NK-92 treated with Interleukin-12 subunit alpha and Interleukin-12 subunit beta, amount 100 ng/mL, for 24 hours (cell line): ENCODE measurements at places on chromosomes 1 and 21.

- no peak for DNase-seq
These were observed 119.5 kb downstream of the CASZ1 start for GRCh38 chr1:10676963-10677362.

DNA sequence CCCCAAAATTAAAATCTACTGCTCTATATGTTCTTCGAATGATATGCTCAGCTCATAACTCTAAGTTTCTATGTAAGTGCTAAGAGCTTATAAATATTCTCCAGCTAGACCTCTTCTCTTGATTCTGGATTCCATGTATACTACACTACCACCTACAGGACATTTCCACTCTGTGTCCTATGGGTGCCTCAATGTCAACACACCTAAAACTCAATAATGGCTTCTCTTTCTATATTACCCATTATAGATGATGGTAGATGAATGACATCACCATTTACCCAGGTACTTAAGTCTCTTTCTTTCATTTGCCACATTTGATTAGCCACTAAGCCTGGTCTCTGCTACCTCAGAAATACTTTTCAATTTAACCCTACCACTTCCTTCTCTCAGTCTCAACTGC, 41.3 kb downstream of the TBX19 start:
- no peak for DNase-seq

- no peak for DNase-seq
These were observed 12.6 kb downstream of the PYCR2 start for GRCh38 chr1:225911191-225912130.

DNA sequence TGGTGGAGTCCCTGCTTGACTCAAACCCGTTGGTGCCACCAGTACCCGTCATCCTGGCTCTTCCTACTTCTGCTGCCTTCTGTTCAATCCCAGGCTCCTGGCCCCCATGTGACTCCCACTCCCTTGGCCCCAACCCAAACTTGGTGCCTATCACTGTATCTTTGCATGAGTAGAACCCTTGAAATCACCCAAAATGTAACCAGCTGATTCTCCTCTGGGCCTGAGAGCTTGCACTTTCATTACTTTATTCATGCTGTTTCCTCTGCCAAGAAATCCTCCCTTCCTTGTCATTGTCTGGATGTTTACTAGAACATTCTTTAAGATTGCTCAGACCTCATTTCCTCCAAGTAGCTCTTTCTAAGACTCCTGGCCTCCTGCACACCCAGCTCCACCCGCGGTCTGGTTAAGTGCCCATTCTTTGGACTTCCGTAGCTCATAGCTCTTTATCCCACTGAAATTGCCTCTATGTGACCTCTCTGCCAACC, 15.7 kb downstream of the PTAFR start:
- no peak for DNase-seq

DNA sequence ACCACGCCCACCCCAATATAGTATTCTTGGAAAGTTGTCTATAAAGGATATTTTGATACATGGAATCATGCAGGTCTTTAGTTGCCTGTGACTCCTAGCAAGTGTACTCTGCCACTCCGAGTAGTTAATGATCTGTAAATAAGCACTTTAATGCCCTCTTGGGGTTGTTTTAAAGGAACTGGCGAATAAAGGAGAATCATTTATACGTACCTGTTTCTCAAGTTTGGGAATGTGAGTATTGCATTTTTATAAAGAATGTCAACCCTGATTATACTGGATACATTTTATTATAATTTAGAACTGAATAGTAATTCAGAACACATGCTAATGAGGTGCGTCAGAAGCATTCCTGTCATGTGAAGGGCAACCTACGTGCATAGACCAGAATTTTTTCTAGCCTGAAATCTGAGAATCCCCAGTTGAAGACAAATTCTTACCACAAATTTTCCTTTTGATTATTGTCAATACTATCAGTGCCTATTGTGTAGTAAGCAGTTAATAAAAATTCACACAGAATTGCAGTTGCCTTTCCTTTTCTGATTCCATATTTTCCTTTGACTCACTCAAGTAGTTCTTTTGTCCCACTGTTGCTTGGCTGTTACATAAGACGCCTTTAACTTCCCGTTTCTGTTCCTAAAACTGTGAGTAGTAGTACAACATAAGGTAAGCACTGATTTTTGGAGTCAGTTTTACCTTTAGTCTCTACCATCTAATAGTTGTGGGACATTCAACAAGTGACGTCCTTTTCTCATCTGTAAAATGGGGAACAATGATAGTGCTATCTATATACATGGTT, 5.1 kb downstream of the AHCYL1 start:
- no peak for DNase-seq

- DNase-seq, result no peak
These were observed 46.5 kb downstream of the NCF2 start for GRCh38 chr1:183543619-183544204.

- DNase-seq, result no peak
These were observed 70.9 kb upstream of the COL6A1 start for GRCh38 chr21:45910548-45911221.

DNA sequence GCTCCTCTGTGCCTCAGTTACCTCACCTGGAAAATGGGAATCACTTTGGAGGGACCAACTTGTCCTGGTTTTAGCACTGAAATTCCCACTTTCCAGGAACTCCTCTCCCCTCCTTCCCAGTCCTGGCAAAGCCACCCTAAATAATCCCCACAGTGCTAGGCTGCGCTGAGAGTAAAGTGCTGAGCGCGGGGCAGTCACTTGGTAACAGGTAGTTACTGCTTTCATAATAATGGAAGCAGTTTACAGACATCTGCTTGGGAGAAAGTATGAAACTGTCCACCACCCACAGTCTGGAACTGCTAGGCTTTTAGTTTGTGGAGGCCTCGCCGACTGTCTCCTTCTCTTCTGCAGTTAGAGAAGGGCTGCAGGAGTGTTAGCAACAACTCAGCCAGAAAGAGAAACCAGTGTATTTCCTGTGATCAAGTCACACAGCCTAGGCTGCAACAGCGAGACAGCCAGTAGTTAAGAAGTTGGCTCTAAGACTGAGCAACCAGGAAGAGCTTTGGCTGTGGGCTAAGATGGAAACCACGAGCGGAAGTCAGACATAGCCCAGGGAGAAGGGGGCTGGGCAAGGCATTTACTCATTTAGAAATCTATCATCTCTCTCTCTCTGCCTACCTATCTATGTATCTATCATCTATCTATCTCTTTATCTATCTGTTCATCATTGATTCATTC, 30.8 kb upstream of the ABCG1 start:
- peak; percentile 76 for DNase-seq

- DNase-seq, result no peak
These were observed at the start of gene LRRC52 for GRCh38 chr1:165543532-165544438. Gene LRRC52 (plus strand): TSS chr1:165544000. CDS start chr1:165544297, 297 bp downstream.

DNA sequence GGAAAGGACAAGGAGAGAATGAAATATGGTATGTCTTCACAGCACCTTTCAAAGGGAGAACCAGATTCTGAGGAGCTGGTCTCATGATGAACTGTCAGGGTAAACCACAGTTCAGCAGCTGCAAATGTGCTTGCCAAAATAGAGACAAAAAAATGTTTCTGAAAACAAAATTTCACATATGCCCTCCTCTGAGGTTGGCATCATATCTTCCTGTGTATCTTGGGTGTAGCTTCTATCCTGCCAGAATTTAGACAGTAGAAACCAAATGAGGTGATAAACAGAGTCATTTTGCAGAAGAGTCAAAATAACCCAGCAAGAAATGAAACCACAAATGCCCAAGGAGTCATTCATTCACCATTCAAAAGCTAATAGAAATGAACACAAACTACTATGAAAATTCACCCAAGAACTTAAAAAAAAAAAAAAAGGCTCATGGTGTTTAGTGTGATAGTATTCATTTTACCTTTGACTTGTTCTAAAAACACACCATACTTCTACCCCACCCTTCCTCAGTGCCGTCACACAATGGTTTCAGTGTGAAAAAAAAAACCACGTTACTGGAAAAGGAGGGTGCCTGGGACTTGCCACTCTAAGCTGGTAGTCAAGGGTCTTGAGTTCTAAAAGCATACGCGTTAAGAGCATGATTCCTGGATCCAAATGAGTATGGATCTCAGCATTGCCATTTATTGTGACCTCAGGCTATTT, 18.5 kb downstream of the SELL start:
- no peak for DNase-seq

GRCh38 chr1:98292994-98293393, 368.5 kb upstream of the SNX7 start:
- no peak for DNase-seq

- no peak for DNase-seq
These were observed 12.0 kb upstream of the VAMP4 start for GRCh38 chr1:171753685-171754352.

DNA sequence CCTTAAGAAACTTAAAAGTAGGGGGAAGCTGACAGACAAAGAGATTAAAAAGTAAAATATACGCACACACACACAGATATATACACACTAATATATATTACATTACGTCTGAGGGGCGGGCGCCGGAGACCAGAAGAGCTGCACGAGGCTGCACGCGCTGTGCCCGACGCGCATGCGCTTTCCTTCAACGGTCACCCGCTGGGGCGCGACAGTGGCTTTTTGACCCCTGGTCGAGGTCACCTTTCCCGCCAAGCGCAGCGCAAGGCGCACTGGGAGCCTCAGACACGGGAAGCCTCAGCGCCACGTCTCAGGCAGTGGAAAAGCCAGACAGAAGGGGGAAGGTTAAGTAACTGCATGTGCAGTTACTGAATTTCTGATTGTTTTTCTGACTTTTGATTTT, at the start of gene HORMAD1:
HORMAD1 (minus strand) TSS at position 193 of the 400 bp plus-strand sequence. CDS start 1,390 bp downstream, outside the sequence.
- no peak for DNase-seq
